ENCODE measurements at places on chromosomes 12 and 14. TPM values are rescaled to one million over a fixed set of nuclear protein-coding genes. Genes with fewer than 3 reads are reported as not detected.

TEX22 gene
- 1.3 TPM for total RNA-seq

HCAR1 gene
- total RNA-seq: 0.04 TPM

PPP4R4 gene
- 0.64 TPM for total RNA-seq

EFS gene
- total RNA-seq: 1.2 TPM

MYF6 gene
- total RNA-seq: not detected

LTB4R gene
- 2.4 TPM for total RNA-seq

GRCh38 chr12:55974308-55974730, 441 bp downstream of the RAB5B start:
- no peak for DNase-seq

- no peak for DNase-seq
Measured at GRCh38 chr14:77589099-77589498, 27.3 kb downstream of the SPTLC2 start.

- DNase-seq: no peak
Measured at GRCh38 chr14:66944872-66945271, 244.4 kb upstream of the GARIN2 start.

- no peak for DNase-seq
Measured at GRCh38 chr12:54959291-54960018, 25.1 kb downstream of the TESPA1 start.

- no peak for DNase-seq
Measured at GRCh38 chr14:60573943-60574495, 65.1 kb downstream of the SIX6 start.

GRCh38 chr14:71212683-71213107, 305.4 kb downstream of the PCNX1 start:
- no peak for DNase-seq

- no peak for DNase-seq
Measured at GRCh38 chr12:52091869-52092268, 12.4 kb downstream of the SMIM41 start.

DNA sequence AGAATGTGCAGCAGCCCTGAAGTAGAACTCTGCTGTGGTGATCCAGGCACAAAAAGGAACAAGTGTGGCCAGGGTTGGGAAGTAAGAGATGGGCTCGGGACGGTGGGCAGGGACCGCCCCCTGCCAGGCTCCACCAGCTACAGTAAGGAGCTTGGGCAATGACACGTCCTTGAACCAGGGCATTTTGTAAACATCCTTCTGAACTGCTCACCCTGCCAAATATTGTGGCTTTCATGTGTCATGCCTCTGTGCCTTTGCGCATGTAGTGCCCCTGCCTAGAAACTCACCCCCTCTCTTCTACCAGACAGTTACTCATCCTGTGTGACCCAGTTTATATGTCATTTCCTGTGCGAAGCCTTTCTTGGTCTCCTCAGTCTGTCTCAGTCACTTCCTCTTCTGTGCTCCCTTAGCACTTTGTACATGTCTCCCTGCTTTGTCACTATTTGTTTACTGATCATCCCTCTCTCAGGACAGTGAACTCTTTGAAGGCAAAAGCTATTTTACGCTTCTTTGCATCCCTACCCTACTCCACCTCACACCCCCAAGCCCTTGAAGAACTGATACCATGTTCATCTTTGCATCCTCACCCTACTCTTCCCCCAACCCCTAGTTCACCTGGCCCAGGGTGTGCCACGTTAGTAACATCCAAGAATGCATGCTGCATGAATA, 108.9 kb upstream of the PLEKHG7 start:
- DNase-seq: no peak

DNA sequence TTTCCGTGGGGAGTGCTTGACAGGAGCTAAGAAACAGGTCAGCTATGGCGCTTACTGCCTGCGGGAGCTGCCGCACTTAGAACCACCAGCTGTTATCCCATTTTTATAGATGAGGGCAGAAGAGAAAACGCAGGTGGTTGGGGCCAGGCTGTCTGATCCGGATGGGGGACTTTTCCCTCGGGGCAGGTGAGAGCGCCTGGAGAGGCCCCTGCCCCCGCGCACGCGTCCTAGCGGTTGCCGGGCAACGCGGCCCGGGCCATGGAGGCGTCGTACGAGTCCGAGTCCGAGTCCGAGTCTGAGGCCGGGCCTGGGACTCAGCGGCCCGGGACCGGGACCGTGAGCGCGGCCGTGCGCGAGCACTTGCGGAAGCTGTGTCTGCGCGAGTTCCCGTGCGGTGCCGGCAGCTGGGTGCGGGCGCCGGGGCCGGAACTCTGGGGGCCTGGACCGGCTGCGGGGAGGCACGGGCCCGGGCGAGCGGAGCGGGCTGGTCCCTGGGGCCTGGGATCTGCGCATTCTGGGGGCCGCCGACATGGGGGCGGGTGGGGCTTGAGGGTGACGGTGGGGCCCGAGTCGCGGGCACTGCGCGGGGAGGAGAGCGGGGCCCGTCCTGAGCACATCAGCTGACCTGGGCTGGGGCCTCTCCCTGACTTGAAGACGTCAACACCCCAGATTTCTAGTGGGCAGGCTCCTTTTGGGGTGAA, at the start of gene LRRC43:
Gene LRRC43, plus strand, starts transcription at position 237 of the 701 bp plus-strand sequence. Its CDS starts 22 bp downstream, at position 259.
- DNase-seq: peak; percentile 25

- DNase-seq: no peak
Measured at GRCh38 chr12:113838896-113839295, 127.2 kb downstream of the RBM19 start.

GRCh38 chr14:31253746-31254471, 46.3 kb upstream of the HECTD1 start:
- DNase-seq: no peak

- no peak for DNase-seq
Measured at GRCh38 chr12:125005652-125006051, 12.2 kb downstream of the BRI3BP start.

DNA sequence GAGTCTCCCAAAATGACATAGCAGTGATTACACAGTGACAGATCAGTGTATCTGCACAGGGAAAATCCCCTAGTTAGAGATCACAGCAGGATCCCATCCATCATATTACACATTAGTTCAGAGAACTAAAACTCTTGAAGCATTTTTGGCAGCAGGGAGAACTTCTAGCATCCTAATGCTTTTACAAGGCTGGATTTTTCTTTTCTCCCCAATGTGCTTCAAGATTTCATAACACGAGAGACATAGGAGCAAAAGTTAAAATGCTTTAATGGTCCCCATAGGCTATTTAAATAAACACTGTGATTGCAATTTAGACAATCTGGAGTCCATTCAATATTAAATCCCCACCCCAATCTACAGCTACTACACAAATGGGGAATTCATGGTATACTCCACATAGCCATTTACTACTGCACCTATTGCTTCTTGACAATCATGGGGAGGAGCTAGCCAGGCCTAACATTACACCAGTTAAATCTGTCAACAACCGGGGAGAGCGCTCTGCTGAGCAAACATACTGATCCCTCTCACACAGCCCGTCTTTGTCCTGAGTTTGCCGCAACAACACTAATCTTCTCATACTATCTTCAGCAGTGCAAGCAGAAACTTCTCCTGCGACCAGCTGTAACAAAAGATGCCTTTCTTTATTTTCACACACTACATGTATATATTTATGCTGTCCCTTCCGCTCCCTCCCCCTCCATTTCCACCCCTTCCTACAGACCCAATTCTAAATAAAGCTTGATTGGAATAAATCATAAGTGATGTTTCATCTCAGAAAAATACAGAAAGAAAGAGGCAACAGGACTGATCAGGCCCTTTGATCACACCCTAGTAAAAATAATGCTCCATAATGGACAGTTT, 120.3 kb upstream of the SOX5 start:
- DNase-seq: no peak

GRCh38 chr12:121162384-121162783, 29.7 kb downstream of the P2RX7 start:
- no peak for DNase-seq

Measured in pancreas (tissue), 10 donors.